Fibroblast of lung (primary cell): ENCODE measurements at places on chromosomes 2 and 18.

GRCh38 chr2:226855787-226856186 lies 19.9 kb downstream of the RHBDD1 start:
- DNase-seq, result no peak

DNA sequence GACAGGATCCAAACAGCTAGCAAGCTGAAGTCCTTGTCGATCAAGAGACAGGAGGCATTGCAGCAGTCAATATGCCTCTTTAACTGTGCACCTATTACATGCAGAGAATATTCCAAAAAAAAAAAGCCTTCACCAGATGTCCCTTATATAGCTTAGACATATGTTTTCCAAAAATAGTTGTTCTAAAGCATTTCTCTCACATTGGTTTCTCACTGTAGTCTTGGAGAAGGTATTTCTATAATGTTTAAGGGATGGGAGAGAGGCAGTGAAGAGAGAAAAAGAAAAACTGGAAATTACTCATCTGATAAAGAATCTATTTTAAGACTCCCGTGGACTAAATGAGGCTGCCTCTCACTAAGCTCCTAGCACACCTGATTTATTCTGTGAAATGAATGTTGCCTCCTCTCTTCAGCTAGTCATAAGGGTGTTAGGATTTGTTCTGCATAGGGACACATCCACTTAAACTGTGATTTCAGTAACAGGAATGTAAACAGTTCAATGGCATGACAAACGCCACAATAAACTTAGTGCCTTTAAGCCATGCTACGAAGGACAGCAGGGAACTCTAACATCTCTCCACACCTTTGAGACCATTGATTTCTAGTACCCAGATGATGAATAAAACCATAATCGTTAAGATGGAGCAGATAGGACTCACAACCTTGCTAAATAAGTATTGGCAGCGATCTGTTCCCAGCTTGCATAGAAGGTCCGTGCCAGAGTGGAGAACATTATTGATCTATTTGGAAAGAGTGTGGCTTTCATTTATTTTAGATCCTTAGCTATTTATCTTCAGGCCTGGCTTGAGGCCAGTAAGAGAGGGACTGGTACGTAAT lies 98.6 kb upstream of the NCK2 start:
- DNase-seq, result no peak

GRCh38 chr2:127330753-127331152 lies 36.8 kb upstream of the ERCC3 start:
- no peak for DNase-seq

DNA sequence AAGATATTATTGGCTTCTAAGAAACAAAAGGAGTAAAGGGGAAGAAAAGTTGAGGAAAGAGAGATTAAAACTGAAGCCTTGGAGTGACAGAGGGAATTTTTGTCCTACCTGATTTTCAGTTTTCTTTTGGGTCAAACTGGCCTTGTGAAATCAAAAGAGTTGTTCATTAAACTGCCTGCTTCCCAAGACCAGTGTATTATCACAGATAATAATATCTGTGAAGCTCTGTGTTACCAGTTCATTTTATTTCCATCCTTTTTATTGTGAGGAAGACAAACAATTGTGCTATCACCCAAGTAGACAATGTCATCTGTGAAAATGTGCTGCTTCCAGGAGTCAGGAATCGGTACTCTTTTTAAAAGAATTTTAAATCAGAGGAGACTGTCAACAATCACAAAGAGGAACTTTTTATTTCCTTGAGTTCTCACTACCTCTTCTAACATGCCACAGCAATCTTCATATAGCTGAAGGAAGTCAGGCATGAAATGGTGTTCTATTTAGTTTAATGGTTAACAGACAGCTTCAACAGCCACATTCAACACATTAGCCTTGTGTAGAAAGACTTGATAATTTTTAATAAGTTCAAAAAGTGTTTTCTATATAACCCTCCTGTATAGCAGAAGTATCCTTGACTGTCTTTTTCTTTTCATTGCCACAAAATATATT lies 554.8 kb downstream of the PIK3C3 start:
- no peak for DNase-seq

- DNase-seq, result no peak
Observed at GRCh38 chr2:109615637-109616144, 1.5 kb downstream of the SOWAHC start.

DNA sequence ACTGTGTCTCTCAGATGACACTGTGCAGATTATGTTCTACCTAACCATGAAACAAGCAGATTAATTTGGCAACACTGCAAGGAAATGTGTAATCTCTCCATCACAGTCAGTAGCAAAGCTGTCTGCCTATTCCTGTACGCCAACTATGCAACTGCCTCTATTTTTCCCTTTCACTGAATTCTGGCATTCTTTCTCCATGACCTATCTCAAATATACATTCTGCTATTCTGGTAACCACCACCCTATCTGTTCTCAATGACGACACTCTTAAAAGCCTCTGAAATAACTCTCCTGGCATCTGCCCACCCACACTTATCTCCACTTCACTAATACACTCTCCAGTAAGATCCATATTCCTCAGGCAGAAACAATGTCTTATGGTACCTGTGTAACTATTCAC lies 78.7 kb downstream of the ABCA12 start:
- DNase-seq, result no peak

DNA sequence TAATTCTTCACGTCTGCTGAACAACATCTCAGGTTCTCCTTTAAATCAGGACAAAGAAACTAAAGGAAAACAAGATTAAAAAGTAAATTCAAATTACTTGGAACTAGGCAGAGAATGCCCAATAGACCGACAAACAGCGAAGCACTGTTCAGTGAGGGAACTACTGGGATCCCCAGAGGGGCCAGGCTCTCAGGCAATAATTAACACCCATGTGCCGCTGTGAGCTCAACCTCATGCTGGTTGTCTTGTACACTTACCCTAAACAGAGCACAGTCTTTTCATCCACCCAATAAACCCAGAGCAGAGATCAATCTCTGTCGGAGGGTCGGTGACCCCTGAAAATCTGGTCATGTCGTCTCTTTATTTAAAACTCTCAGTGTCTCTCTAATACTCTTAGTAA lies 229.9 kb upstream of the CRIM1 start:
- DNase-seq, result no peak

- DNase-seq, result no peak
Observed at GRCh38 chr2:66233981-66234380, 200.9 kb upstream of the MEIS1 start.

DNA sequence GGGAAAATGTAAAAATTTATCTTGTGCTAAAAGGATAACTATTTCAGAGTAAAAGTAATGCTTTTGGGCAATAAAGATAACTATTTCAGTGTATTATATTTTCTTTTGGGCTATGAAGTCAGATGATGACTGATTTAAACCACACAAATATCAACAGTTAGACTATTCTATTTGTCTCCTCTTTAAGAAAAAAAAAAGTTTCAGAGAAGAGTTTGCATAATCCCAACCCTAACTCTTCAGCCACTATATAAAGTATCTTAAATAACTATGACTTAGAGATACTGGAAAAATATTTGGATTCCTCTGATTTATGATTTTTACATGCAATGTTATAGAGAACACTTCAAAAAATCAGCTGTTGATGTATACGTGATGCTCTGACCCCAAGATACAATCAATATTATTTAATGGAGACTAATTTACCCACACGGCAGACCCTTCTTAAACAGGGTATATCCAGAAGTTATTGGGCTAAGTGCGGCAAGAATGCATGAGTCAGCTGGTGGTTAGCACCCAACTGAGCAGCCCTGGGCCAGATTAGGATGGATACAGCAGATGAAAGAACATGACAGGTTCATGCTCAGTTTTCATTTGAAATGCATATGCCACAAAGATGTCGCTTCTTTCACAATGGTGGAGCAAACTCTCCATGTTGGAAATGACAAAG lies 279.0 kb downstream of the AFF3 start:
- peak; percentile 81 for DNase-seq

- peak; percentile 83 for DNase-seq
Observed at GRCh38 chr2:235347691-235348090, 146.2 kb upstream of the AGAP1 start.

- DNase-seq, result no peak
Observed at GRCh38 chr2:11761259-11761658, 14.8 kb downstream of the LPIN1 start.

DNA sequence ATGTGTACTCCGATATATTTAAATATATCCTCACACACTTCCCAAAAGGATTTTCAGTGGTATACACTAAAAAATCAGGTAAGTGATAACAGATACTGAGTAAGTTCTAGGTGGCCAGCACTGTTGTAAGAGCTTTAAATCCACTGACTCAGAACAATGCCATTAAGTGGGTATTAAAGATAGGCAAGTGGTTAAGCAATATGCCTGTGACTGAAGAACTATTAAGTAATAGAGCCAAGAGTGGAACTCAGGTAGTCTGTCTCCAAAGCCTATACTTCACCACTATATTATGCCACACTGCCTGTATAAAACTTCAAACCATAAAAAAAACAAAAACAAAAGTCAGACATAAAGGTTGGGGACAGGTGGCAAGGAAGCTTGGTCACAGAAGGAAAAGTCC lies 37.2 kb downstream of the THUMPD2 start:
- DNase-seq, result no peak

GRCh38 chr2:133651861-133652260 lies 83.6 kb upstream of the NCKAP5 start:
- peak; percentile 32 for DNase-seq

DNA sequence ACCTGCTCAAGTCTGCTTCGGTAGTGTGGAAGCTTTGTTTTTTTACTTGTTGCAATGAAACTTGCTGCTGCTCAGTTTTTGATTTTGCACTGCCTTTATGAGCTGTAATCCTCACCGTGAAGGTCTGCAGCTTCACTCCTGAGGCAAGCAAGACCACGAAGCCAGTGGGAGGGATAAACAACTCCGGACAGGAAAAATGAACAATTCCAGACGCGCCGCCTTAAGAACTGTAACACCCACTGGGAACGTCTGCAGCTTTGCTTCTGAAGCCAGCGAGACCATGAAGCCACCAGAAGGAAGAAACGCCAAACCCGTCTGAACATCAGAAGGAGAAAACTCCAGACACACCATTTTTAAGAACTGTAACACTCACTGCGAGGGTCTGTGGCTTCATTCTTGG lies 245.7 kb upstream of the REG3G start:
- DNase-seq, result no peak

DNA sequence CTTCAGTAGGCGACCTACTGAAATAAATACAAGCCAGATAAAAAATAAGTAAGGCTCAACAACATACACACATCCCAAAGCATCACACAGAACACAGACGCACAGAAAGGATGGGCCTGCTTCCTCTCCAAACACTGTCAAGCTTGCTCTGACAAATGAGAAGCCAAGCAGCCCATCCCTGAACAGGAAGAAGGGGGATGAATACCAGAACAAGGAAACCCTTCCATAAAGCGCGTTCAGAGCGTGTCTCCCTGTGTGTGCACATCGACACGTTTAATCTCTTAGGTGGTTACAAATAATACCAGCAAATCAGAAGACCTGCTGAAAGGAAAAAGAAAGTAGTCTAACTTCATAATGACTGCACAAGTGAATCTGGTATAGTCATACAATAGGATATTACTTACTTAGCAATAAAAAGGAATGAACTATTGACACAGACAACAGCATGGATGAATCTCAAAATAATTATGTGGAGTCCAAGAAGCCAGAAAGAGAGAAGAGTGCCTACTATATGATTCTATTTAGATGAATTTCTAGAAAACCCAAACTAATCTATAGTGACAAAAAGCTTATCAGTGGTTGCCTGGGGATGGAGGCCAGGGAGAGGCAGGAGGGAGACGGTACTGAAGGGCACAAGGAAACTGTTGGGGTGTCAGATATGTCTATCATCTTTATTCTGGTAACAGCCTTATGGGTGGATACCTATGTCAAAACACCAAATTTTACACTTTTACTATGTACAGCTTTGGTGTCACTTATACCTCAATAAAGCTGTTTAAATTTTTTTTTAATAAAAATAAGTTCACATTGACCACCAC lies 26.8 kb downstream of the MBOAT2 start:
- no peak for DNase-seq

DNA sequence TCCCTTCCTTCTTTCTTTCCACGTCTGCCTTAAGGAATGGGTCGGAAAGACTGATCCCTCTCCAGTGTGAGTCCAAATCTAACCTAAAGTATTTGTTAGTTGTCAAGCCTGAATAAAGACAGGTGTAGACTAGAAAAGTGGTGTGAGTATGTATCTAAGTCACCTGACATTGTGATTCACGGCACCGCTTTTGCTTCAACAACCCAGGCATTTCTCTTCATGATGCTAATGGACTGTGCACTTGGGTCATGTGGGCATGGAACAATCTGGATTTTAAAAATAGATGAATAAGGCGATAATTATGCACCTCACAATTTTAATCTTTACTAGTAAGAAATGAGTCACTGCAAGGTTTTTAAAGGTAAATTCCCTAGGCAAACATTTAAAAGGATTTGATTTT lies 107.5 kb downstream of the LIPG start:
- peak; percentile 49 for DNase-seq

DNA sequence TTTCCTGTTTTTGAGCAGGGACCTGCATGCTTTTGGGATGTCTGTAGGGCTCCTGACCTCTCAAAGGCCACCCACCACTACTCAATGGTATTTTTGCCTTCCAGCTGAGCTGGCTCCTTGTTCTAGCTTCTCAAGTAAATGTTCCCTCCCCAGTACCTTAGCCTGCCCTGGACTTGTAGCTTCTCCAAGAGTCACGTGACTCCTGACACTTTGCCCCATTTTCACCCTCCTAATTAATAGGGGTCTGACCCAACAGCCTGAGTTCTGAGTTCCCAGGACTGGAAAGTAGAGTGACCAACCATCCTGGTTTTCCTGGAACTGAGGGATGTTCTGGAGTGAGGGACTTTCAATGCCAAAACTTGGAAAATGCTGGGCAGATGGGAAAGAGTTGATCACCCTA lies 4.0 kb downstream of the LBX2 start:
- no peak for DNase-seq

- DNase-seq, result no peak
Observed at GRCh38 chr2:40268566-40268965, 183.3 kb downstream of the SLC8A1 start.
